ENCODE measurements at places on chromosomes 7 and 10. TPM values are rescaled to one million over a fixed set of nuclear protein-coding genes. Genes with fewer than 3 reads are reported as not detected.

- DNase-seq, result no peak
Observed at GRCh38 chr7:19353180-19353579, 208.0 kb upstream of the FERD3L start.

DNA sequence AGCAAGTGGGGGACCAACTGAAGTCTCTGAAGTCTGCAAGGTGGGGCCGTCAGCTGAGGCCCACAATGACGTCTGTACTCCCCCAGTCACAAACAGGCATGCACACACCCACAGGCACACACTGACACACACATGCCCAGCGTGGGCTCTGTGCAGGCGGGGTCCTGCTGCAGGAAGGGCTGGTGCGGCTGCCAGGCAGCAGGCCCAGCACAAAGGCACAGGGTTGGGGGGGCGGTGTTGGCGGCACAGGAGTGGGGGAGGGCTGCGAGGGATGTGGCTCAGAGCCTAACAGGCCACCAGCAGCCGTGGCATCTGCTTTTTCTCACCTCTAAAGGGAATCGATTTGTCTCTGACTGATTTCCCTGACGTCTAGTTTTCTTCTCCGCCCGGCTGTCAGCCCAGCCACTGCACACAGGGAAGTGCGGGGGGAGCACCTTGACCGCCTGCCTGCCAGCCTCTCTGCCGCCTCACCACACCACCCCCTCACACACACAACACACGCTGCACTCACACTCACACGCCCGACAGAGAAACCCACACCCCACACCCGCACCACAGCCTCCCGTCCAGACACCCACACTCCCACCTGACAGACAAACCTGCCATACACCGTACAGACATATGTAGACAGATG lies 43.5 kb upstream of the ZMIZ1 start:
- DNase-seq, result no peak

DNA sequence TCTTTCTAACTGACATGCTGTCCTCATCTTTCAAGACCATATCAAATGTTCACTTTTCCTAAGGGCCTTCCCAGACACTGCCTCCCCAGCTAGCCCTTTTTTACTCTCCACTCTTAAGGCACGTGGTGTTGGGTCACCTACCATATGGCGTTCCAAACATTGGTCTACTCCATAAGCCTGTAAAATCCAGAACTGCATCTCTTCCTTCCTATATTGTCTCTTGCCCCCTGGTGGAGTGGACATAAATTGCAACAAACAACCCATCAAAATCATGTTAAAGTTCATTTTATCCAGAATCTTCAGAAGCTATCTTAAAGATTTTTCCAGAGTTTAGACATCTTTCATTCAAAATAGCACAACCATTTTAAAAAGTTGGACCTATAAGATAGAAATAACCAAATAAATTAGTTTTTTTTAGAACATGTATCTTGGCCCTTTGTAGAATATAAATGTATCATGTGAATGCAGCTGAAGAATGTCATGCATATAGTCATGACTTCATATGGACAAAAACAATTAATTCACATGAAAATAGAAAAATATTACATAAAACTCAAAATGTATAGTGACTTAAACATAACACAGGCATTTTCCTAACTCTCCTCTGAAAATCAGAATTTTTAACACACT lies 180.6 kb upstream of the CHRM2 start:
- DNase-seq, result no peak

DNA sequence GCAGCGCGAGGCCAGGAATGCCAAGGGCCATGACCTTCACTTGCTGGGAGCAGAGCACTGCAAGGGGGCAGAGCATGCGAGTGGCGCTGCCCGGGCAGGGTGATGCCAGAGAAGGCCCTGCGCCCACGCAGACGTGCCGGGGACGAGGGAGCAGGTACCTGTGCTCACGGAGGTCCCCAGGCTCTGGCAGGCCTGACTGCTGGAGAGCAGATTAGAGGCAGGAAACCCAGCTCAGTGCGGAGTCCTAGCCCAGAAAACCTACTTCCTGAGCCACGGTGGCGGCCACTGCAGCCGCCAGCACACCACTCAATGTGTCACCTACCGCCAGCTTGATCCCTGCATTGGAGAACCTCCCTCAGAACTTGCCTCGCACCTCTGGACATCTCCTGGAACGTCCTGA lies 148.4 kb downstream of the MAD1L1 start:
- DNase-seq, result no peak

The STEAP1B gene
- 0.47 TPM for total RNA-seq

The TFR2 gene
- 0.22 TPM for total RNA-seq

Data from left colon (tissue), 2 donors.